ENCODE measurements at places on chromosomes 6 and 20.

DNA sequence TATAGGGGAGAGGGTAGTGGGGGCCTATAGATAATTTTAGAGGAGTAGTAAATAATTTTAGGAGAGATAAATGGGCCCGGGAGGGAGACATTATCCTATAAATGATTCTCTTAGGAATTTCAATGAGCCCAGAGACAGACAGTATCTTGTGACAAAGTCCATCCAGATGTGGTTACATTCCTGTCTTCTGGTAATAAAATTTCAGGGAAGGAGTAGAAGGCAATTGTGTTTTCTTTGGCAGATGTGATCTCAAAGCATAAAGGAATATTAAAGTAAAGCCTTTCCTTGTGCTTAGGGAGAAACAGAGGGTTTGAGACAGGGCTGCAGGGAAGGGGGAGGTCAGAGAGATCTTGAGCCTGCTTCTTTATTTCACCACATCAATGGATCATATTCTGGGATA, 979.8 kb upstream of the GJE1 start:
- no peak for DNase-seq

DNA sequence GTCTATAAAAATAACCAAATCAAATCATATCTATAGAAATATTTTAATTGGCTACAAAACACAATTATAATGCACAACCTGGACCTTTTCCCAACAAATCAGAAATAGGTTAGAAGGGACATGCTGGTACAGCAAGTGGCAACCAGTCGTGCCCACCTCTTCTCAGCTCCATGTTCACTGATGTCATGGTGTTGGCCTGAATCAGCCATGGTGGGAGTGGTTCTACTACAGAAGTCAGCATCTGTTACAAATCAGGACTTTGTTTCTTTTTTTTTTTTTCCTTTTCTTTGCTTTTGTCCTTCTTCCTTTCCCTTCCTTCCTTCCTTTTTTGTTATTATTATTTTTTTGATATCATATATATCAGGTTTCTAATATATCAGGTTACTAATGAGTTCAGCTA, 91.2 kb downstream of the RALGAPA2 start:
- no peak for DNase-seq

GRCh38 chr6:119303164-119303887, 46.2 kb downstream of the MAN1A1 start:
- DNase-seq: no peak

GRCh38 chr6:127515234-127515793, 3.8 kb downstream of the MTCL3 start:
- no peak for DNase-seq

DNA sequence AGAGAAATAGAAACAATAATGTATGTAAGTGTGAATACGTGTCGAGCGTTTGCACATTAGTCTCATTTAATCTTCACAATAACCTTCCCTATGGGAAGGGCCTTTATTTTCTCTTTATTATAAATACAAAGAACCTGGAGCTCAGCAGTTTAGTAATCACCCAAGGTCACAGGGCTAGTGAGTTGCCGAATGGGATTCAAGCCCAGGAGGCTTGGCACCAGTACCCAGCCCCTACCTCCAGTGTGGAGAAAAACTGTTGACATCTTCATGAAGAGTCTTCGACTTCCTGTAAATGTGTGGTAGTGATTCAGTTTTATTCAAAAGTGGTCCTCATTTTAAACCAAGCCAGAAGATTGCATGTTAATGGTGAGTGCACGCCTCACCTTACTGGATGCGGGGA, 162.8 kb downstream of the SCML4 start:
- no peak for DNase-seq

DNA sequence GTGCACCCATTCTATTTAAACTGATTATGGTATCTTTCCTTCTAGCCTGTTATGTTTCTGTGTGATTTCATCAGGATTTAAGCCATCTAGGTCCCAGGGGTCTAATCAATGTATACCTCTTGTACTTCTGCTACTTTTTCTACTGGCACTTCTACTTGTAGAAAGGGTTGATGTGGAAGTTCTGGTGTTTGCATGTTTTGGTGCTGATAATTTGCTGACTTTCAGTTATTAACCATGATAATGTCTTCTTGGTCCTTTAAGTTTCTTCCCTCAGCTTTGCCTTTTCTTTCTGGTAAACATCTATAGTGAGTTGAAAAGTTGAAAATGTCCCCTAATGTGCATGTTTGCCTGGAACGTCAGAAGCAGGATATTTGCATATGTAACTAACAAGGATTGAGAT, 390.6 kb upstream of the MAP3K7 start:
- DNase-seq: no peak

- no peak for DNase-seq
Measured at GRCh38 chr20:25197183-25197869, 1.8 kb downstream of the ENTPD6 start.

DNA sequence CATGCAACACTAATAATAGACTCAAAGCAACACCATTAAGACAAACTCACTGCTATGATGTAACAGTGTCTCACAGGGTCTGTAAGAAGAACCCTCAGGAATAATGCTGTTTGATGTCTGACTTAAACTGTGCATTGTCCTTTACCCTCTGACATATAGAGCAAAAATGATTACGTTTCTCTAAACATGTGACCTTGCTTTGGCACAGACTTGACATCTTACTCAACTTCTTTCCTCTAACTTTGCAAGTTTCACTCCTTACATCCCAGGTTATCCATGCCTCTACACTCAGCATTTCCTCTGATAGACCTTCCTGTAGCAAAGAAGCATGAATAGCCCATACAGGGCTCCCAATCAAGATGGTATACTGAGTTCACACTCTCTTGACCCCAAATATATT, 252.7 kb downstream of the UST start:
- no peak for DNase-seq

DNA sequence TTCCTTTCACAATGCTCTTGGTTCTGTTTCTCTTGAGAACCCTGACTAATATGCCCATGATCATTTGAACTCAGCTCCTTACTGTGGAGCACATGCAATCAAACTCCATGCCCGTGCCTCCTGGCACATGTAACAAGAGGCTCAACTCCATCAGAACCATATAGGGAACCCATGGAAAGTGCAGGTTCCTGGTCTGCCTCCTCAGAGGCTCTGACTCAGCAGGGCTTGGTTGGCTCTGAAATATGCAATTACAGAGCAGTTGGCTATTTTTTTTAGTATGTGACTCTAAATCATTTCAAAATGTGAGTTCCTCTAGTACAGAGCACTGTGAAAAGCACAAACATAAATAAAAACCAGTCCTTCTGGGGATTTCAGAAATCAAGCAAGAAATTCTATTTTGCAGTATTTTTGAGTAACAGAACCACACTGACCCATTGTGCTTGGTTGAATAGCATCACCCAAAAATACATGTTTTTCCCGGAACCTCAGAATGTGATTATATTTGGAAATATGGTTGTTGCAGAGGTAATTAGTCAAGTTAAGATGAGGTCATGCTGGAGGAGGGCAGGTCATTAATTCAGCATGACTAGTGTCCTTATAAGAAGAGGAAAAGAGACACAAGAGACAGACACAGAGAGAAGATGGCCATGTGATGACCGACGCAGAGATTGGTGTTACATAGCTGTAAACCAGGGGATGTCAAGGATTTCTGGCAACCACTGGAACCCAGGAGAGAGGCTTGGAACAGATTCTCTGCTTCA, 13.2 kb upstream of the MAP3K4 start:
- DNase-seq: peak; percentile 37

- no peak for DNase-seq
Measured at GRCh38 chr20:227439-228105, 514 bp downstream of the DEFB129 start.

DNA sequence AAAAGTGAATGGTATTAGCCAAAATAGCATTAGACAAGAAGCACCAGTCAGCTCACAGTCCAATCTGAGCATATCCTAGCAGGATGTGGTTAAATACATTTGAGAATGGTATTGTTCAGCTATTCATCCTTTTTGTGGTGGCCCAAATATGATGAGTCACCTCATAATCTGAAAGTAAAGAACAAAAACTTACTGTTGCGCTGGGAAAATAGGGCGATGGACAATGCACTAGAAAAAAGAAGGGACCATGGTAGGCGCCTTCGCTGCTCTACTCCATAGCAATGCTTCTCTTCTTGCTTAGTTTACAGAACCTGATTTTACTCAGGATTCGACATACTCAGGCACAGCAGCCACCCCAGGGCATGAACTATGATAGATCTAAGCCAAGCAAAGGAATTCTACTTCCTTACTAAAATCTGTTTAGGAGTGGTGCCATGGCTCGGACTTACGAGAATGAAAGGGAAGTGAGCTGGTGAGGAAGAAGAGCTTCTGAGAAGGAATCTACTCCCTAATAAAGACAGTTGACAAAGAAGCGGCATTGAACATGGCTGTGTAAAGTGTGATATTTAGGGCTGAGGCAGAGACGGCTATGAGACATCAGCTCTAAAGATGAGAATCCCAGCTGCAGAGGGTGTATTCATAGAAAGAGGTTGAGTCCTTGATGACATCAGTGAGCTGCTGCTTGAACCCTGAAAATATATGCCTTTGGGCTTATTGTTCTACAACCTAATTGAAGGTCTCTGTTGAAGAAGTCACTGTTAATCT, 16.6 kb upstream of the FBXO9 start:
- DNase-seq: peak; percentile 65

DNA sequence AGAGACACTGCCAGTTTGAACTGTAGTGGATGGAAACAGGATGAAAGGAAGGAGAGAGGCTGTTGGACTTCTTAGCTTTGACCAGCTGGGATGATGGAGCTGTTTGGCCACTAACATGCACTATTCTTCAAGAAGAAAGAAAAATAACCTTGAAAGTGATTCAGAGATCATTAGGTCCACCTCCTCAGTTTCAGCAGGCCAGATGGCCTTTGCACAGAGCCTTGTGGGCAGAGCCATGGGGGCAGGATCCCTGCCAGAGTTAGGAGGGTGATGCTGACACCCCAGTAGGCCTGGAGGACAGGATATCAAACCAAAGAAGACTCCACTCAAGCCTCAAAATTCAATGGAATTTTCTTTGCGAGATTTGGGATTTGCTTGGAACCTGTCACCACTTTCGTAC, 74.5 kb upstream of the TMEM181 start:
- no peak for DNase-seq

- DNase-seq: no peak
Measured at GRCh38 chr6:10051283-10051682, 363.6 kb downstream of the TFAP2A start.

- DNase-seq: no peak
Measured at GRCh38 chr6:56214041-56214702, 33.2 kb downstream of the COL21A1 start.

- no peak for DNase-seq
Measured at GRCh38 chr20:6993511-6993910, 226.0 kb downstream of the BMP2 start.

- no peak for DNase-seq
Measured at GRCh38 chr20:10194166-10194565, 24.5 kb upstream of the SNAP25 start.

DNA sequence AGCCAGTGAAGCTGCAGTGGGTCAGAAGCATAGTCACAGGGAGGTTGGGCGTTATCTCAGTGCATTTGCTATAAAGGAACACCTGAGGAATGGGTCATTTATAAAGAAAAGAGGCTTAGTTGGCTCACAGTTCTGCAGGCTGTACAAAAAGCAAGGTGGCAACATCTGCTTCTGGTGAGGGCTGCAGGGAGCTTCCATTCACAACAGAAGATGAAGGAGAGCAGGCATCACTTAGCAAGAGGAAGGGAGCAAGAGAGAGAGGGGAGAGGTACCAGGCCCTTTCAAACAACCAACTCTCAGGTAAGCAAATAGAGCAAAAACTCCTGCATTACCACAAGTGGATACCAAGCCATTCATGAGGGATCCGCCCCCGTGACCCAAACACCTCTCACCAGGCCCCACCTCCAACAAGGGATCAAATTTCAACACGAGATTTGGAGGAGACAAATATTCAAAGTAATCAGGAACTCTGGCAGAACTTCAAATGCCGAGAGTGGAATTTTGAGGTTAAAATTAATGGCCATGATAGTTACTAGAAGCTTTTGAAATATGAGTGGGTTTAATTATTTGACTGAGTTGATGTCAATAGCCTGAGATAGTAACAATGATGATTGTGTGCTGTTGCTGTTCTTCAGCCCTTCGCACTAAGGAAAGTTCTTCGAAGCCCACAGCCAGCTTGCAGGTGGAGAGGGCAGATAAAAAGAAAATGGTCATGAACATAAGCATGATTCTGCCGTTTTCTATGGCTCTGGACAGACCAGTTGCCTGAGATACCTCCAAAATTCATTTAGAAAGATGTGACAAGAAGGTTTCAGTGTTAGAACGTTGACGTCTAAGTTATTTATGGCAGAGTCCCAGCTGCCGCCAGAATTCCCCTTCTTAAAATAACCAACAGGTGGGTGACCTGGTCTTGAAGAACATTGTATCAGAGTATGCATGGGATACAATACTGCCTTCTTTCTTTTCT, 55.3 kb upstream of the ADTRP start:
- no peak for DNase-seq

- DNase-seq: no peak
Measured at GRCh38 chr6:23980965-23981364, 145.1 kb upstream of the NRSN1 start.

Measured in AG04449 (cell line).